ENCODE measurements at places on chromosomes 16 and 17.

- DNase-seq, result no peak
Observed at GRCh38 chr17:15890279-15890892, 54.5 kb upstream of the ADORA2B start.

- DNase-seq, result no peak
Observed at GRCh38 chr16:80825365-80825758, 21.0 kb upstream of the CDYL2 start.

GRCh38 chr17:68461589-68461988 lies 4.3 kb upstream of the WIPI1 start:
- DNase-seq, result no peak

GRCh38 chr17:58630883-58631522 lies 60.8 kb downstream of the TEX14 start:
- DNase-seq, result no peak

DNA sequence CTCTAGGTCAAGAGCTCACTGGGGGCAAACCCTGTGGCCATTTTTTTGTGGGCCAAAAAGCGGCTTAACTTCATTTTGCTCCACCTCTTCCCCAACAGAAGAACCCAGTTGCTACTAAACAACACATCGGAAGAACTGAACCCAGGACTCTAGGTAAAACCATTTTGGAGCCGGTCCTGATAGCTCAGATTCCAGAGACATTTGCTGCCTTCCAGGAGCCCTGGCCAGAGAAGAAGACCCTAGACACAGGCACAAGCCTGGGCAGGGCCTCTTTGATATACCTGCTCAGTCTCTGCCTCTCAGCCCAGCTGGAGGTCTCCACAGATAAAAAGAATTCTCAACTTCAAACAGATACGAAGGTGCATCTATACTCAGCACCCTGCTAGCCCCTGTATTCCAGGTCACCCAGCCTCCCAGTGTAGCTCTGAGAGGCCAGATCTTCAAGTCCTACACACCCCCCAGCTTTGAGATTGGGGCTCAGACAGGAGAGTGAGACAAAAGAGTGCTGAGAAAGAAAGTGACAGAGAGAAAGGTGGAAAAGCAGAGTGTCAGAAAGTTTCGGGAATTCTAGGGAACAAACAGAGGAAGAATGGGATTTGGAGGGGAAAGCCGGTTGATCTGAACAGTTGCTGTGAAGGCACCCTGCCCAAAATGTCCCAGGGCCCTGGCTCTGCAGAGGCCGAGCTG lies 6.6 kb upstream of the HOXB9 start:
- DNase-seq, result no peak
